ENCODE measurements at places on chromosomes 7 and 10.

DNA sequence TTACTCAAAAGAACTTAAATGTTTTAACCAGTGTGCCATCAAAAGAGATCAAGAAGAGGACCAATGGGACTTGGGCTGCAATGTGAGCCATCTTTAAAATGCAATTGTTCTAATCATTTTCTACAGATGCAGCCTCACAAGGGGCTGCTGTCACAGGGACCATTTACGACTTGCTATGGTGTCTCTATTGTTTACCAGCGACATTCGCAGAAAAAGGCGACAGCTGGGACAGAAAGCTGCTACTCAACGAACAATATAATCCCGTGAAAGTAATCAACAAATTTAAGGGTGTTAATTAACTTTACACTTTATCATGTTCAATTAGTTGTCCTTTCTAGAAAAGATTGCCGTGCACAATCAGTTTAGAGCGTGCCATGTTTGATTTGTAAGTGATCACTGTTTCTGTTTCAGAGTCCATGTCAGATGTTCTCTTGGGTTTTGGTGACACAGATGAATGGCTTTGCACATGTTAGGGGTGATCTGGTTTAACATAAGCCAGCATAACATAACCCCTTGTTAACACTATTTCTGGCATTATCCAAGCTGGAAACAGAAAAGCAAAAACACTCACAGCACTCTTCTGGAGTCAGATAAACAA, 110.8 kb downstream of the HIBADH start:
- DNase-seq = no peak

DNA sequence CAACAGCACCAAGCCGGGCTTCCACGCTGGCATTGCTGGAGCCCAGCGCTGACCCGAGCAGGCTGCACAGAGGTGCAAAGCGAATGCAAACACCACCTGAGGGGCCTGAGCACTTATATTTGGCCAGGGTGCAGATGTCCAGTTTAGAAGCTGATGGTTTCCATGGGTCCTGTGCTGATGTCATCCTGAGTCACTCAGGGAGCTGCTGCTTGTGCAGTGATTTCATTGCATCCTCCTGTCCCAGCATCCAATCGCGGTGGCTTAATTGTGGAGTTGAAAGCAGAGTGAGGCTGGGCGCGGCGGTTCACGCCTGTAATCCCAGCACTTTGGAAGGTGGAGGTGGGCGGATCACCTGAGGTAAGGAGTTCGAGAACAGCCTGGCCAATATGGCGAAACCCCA, 410.2 kb upstream of the KLF6 start:
- no peak for DNase-seq

GRCh38 chr7:127904670-127904985, 126.6 kb downstream of the LRRC4 start:
- no peak for DNase-seq

- DNase-seq = no peak
Measured at GRCh38 chr10:132714986-132715775, 70.8 kb downstream of the NKX6-2 start.

DNA sequence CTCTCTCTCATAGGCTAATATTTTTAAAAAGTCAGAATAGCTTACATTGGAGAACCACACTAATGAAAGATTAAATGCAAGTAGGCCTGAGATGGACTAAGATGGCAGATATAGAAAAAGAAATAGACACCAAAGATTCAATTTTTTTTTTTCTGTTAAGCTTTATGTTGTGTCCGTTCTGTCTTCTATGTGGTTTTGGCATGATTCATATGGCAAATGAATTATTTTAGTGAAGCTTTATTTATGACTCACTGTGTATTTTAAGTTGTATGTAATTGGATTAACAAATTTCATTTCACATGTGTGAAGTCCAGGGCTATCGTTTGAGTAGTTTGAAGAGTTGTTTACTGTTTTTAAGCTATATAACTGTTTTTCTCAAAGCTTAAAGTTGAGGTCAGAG, 214.8 kb downstream of the CAMK1D start:
- no peak for DNase-seq

GRCh38 chr7:115654384-115655214, 376.0 kb downstream of the TFEC start:
- no peak for DNase-seq

DNA sequence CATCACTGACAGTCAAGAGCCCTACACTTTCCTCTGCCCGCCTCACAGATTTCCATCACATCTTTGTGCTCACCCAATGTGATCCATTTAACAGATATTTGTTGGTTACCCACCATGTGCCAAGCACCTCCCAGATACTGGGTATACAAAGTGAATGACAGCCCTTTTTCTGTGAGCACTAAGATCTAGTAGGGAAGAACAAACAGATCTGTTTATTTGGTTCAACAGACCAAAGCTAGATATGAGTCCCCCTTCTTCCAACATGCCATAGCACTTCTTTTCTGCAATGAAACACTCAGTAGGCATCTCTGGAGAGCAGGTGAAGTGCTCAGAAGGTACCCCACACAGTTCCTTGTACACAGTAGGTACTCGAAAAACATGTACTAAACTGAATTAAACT, 101.4 kb downstream of the HIPK2 start:
- DNase-seq = no peak

DNA sequence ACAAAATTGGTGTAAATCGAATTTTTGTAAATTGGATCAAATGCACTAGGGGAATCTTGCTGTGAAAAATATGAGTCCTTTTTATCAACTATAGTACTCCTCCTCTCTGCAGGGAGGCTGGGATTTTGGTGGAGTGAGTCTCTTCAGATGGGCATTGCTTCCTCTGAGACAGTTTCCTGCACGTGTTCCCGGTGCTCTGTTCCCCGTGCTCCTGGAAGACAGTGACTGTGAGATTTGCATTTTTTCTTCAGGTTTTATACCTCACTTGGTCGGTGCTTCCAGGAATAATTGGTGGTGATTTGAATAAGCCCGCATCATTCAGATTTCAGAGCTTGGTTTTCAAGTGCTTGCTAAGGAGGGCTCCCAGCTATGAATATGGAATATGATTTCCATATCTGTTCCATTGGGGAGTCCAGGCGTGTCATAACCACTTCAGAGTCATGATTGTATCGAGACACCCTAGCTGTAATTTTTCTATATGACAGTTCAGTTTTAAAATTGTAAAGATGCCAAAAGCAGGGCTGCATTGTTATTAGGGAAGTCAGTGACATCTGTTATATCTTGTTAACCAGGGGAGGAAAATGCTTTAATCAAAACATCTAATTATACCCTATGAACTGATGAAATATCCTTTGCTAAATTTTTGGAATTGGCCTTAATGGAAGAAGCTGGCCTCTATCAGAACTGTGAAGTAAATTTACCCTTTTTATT, 12.3 kb downstream of the AUTS2 start:
- no peak for DNase-seq

- no peak for DNase-seq
Measured at GRCh38 chr10:124343351-124344265, 75.1 kb downstream of the OAT start.

GRCh38 chr7:50603287-50603686, 38.1 kb upstream of the DDC start:
- DNase-seq = no peak

DNA sequence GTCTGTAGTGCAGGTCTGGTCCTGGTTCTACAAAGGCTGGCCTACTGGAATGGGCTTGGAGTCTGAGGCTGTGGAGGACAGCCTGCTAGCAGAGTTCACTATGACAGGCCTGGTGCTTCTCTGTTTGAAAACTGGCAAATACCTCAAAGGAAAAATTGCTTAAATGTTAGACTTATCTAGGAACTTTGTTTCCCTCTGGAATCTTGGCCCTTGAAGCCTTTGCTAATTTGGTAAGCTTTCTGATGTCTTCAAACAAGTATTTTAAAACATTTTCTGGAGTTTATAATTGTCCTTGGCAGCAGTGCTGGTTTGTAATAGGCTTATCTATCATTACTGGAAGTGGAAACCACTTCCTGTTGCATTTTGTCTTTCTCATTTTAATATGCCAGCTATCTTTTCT, 139.7 kb downstream of the TMEM26 start:
- no peak for DNase-seq

- no peak for DNase-seq
Measured at GRCh38 chr10:29878492-29878891, 180.9 kb downstream of the JCAD start.

GRCh38 chr10:117477961-117478670, 64.4 kb upstream of the EMX2 start:
- DNase-seq = no peak

DNA sequence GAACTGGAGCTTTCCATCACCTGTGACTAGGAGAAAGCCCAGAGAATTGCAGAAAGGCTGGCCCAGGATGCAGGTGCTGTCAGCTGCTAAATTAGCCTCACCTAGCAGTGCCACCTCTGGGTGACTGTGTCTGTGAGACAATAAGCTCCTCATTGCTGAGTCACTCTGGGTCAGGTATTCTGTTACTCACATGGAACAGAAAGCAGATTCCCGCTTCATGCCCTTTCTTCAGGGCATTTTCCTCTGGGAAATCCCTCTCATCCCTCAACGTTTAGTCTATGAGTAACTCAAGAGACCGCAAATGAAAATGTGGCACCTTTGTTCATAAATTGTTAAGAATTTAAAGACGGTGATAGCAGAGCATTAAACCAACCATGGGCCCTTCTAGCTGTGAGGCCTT, 184.0 kb downstream of the ADAM12 start:
- DNase-seq = no peak

GRCh38 chr7:8213381-8213780, 48.6 kb downstream of the ICA1 start:
- no peak for DNase-seq

DNA sequence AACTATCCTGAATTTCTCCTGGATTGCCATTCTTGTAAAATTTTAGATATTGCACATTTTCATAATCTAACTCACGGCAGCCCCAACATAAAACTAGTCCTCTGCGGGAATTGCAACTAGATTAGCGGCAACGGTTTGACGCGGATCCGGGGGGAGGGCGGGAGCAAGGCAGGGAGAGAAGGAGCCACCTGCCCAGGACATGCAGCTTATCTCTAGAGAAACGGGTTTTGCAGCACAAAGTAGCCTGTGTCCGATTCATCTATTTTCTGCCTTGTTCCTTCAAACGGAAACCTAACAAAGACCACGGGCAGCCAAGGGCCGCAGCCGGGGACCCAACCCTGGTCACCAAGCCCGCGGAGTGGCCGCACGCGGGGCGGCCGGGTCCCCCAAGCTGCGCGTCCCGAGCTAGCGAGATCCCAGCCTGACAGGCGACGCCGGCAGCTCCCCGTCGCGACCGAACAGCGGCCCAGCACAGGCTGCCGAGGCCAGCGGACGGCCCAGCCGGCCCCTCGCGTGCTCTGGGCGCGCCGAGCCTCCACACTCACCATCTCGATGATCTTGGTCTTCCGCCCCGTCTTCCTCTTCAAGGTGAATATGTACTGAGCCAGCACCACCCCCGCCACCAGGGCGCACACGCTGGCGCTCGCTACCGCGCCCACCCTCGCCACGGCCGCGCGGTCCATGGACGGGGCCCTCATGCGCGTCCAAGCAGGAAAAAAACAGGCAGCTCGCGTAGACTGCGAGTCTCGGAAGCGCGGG, at the start of gene NT5C3A:
Gene NT5C3A, minus strand, starts transcription at position 754 of the 759 bp plus-strand sequence. Its CDS starts 71 bp downstream, at position 683.
- DNase-seq = peak; percentile 66

GRCh38 chr10:93030409-93030808, 30.2 kb upstream of the CYP26C1 start:
- DNase-seq = no peak

GRCh38 chr10:122466951-122467381, 5.6 kb downstream of the HTRA1 start:
- DNase-seq = no peak

DNA sequence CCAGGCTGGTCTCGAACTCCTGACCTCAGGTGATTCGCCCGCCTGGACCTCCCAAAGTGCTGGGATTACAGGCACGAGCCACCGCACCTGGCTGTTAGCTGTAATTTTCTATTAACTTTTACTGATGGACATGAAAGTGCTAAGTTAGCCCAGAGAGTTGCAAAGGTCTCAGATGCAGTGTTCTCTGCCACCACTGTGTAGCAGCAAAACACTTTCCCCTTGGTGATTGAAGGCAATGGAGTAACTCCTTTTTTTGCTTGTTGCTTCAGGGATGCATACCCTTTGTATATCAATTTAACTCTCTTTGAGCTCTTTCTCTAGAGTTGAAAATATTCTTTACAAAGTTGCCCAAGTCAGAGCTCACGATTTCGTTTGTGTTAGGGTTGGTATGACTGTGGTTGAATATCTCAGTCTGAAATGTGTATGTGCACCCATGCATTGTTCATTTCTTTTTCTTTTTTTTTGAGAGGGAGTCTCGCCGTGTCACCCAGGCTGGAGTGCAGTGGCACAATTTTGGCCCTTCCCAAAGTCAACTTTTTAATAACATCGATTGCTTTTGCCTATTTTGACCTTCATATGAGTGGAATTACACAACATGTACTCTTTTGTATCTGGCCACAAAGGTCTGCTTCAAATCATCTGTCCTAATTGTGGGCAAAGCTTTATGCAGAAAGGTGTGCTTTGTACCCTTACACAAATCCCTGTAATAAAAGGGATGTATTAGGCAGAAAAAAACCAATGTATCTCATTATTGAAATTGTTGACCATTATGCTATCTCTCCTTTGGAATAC, 52.6 kb downstream of the GTF2I start:
- DNase-seq = no peak

- DNase-seq = no peak
Measured at GRCh38 chr7:1236132-1236661, 3.5 kb downstream of the UNCX start.

- DNase-seq = no peak
Measured at GRCh38 chr10:35608328-35608672, 3.2 kb downstream of the GJD4 start.

All from hypothalamus (tissue), 51 donors.